ENCODE measurements at places on chromosomes 6 and 20.
A peak's percentile ranks its signal among the peaks of the same experiment; 100 is the strongest.

DNA sequence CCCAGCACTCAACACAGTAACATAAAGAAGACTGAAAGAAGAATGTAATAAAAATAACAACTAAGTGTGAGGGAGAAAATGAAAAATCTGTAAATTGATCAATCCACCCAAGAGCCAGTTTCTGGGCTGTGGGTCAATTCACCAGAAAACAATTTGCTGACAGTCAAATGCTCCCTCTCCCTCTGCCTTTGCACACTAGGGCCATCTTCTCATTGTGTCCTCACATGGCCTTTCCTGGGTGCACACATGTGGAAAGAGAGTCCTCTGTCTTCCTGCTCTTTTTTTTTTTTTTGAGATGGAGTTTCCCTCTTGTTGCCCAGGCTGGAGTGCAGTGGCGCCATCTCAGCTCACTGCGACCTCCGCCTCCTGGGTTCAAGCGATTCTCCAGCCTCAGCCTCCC is 53.9 kb upstream of the PRND start:
- no peak for DNase-seq

- DNase-seq, result no peak
Observed at GRCh38 chr20:37801921-37802320, 101.0 kb upstream of the VSTM2L start.

- no peak for DNase-seq
Observed at GRCh38 chr6:14440940-14441781, 323.6 kb downstream of the CD83 start.

- no peak for DNase-seq
Observed at GRCh38 chr6:107056796-107057195, 28.8 kb downstream of the MTRES1 start.

- no peak for DNase-seq
Observed at GRCh38 chr20:48065833-48066232, 280.6 kb upstream of the SULF2 start.

- DNase-seq, result no peak
Observed at GRCh38 chr20:35828916-35829315, 57.1 kb downstream of the PHF20 start.

DNA sequence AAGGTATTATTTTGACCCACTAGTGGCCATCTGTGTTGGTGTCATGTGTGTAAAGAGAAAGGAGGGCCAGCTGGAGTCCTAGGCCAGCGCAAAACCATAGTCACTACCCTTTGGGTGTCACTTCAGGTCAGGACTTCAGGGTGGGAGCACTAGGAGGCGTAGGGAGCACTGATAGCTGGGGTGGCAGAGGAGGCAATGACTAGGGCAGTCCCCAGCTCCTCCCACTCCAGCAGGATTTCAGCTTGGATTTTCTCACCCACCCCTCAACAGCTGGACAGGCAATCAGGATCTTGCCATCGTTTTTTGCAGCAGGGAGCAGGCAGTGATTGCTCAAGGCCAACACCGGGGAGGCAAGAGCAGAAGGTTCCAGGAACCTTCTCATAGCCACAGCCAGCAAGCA is 4.2 kb upstream of the HLA-DOA start:
- DNase-seq, result no peak

- DNase-seq, result no peak
Observed at GRCh38 chr6:70667256-70667710, 400 bp upstream of the SMAP1 start.

GRCh38 chr6:127844529-127844928 is 56.3 kb downstream of the THEMIS start:
- no peak for DNase-seq

- peak; percentile 29 for DNase-seq
Observed at GRCh38 chr20:57514273-57514751, 10.6 kb downstream of the CTCFL start.

DNA sequence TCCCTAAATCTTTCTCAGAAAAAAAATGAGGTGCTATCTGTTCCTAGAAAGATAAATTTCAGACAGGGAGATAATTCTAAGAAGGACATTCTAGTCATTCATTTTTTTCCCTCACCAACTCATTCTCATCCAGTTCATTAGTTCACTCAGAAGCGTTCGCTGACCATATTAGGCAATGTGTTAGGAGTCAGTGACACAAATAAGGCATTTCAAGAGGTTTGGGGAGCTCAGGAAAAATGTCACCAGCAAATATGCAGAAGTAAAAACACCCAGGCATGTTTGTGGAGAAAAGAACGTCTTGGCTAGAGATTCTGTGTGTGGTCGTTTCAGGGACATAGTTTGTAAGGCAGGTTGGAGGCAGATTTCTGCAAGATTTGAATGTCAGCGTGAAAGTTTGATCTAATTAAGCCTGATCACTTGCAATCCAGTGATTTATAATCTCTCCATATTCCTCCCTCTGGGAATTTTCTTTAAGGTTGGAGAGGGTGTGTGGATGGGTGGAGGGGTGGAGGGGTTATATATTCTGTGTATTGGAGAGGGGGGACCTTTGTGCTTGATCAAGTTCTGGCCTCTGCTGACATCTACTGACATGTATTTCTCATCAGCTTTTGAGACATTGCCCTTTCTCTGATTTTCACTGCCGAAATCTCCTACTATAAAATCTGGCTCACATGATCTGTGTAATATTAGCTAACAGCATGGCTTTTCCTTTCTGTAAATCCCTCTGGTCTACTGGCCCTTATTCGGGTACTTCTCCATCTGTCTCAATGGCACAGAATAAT is 3.6 kb downstream of the MYCT1 start:
- DNase-seq, result no peak

DNA sequence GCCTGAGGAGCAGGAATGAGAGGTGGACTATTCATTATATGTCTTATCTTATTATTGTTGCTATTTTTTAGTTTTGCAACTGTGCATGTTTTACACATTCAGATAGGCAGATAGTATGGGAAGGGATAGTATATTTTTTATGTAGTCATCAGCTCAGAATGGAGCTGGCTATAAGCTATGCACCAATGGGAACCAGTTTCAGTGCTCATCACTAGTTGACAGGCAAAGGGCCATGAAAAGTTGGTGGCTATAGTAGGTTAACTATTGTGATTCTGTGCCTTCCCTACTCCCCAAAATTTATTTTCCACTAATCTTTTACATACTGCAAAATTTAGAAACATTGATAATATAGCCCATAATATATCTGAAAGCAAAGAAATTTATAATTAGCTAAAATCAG is 5.3 kb upstream of the UBD start:
- no peak for DNase-seq

DNA sequence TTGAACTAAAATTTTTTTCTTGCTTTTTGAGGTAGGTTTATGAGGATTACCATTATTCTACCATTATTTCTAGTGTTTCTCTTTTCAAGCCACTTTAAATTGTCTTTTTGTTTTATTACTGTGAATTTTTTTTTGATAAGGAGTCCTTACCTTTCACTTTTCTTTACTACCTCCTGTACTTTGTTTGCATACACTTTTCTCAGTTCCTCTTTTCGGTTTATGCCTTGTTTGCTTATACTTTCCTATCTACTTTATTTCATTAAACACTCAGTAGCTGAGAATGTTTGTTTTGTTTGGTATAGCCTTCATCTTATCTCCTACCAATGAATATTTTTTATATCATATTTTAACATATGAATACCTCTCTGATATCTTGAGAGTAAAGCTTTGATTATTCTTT is 147.9 kb downstream of the TFAP2B start:
- DNase-seq, result no peak

- no peak for DNase-seq
Observed at GRCh38 chr20:45722047-45722446, at the start of gene SPINT4. TSS of gene SPINT4 (plus strand) at chr20:45722347. CDS start at chr20:45722368, 21 bp downstream.

DNA sequence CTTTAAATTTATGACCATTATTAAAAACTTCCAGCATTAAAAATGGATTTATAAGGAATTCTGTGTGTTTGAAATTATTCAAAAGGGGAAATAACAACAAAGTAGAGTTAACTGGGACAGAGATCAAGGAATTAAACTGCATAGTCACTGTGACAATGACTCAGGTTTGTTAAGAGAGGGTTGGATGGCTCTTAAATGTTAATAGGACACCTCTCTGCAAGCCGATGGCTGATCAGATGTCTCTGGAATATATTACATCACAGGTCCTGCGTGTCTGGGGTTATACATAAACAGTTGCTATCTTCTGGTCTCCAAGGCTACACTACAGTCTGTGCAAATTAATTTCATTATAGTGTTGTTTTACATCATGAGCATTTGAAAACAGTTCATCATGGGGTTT is 574.3 kb downstream of the COL12A1 start:
- DNase-seq, result no peak

DNA sequence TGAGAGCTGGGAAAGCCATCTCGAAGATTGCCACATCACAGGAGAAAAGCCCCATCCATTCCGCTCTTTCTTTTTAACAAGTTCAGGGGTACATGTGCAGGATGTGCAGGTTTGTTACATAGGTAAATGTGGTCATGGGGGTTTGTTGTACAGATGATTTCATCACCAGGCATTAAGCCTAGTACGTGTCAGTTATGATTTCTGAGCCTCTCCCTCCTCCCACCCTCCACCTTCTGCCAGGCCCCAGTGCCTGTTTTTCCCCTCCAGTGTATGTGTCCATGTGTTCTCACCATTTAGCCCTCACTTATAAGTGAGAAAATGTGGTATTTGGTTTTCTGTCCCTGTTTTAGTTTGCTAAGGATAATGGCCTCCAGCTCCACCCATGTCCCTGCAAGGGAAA is 566.5 kb upstream of the AGPAT4 start:
- DNase-seq, result no peak

DNA sequence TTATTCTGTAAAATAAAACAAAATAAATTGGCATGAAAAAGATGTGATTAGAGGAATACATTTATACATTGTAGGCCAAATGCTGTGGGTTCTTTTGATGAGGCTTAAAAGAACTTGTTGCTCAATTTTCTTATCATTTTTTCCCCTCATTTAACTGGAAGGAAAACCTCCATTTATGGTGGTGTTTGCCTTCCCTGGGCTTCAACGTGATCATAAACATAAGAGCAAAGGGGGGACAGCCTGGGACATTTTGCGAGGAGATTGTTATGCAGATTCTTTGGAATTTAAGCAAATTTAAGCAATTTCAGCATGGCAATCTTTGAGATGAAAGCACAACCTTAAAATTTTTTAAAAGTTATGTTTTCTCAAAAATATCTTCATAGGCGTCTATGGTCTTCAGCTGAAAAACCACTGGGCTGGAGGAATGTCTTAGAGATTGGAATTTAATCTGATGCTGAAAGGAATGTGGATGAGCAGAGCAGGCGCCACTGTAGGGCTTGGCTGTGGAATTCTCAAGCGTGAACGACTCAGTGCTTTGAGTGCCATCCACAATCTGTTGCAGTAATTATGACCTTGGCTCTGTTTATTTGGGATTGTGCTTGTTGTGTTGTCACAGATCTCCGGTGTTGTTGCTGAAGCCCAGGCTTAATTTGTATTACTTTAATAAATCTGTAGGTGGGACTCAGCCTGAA is 149.4 kb upstream of the MLIP start:
- no peak for DNase-seq

DNA sequence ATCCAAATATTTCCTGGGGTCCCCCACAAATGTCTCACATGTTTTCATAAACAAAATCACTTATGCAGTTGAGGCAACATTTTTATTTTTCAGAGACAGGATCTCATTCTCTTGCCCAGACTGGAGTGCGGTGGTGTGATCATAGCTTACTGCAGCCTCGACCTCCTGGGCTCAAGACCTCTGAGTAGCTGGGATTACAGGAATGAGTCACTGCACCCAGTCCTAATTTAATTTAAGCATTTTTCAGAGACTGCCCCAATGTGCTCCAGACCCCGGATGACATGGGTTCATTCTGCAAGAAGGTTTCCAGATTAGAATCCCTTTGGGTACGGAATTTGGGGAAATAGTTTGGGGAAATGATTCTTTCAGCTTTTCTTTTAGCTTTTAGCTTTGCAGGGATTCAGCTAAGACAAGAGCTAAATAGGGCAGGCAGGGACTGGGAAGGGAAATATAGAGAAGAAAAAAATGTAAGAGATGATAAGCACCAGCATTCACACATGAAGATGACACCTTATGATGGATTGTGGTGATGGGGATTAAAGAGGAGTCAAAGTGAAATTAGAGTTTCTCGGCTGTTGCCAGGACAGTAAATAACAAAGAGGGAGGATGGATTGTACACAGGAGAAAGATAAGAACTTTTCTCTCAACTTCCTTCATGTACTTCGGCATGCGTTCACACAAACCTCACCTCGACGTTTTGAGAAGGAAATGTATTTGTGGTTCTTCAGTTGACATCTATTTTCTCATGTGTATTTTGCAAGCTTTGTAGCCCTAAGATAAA is 169.4 kb upstream of the TAB2 start:
- DNase-seq, result no peak

- no peak for DNase-seq
Observed at GRCh38 chr20:11331096-11331495, 586.6 kb upstream of the BTBD3 start.

DNA sequence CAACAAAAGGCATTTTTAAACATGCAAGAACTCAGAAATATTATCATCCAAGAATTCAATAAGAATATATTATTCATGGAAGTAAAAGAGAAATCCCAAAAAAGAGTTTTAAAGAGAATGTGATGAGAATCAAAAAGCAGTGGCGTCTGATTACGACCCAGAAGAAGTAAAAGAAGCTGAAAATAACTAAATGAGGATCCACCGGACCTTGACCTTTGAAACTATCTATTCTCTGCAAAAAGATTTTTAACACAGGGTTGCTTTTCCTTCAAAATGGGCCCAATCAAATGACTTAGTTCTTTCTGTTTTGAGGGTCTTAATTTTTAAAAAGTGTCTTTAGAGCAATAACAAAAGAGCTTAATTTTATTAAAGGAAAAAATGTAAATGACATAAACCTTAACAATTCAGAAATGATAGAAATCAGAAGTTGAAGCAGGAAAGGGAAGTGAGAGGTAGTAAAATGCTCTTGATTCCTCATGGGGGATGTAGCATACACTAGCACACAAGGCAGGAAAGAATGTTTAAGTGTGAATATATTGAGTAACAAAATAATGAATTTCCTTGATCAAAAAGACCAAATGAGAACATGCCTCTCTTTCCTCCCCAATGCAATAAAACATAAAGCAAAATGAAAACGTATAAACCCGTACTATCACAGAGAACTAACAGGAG is 223.1 kb upstream of the PRDM1 start:
- no peak for DNase-seq

DNA sequence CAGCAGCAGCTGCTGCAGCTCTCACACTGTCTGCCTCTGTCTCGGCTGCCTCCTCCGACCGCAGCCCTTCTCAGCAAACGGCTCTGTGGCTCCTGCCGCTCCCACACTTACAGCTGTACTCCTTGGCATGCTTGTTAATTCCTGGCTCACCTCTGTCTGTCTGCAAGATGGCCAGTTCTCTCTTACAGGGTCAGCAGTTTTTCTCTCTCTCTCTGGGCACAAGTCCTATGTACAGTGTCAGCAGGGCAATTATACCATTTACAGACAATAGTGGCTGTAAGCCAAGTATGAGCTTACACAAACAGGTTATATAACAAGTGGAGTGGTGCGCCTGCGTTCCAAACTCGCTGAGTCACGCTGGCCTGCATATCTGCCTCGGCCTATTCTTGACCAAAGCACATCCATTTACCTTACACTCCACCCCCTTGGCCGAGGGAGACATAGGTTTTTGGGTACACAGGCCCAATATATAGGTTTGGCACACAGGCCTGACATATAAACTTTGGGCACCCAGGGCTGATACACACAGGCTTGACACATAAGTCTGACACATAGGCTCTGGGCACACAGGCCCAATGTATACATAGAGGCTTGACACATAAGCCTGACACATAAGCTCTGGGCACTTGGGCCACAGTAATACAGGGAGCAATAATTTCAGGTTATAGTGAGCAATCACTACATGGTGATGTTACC is 4.4 kb downstream of the ZKSCAN3 start:
- DNase-seq, result no peak

- DNase-seq, result no peak
Observed at GRCh38 chr6:142570221-142570671, 268.4 kb downstream of the ADGRG6 start.
